ENCODE measurements at places on chromosomes 12 and 14.
A peak's percentile ranks its signal among the peaks of the same experiment; 100 is the strongest.

DNA sequence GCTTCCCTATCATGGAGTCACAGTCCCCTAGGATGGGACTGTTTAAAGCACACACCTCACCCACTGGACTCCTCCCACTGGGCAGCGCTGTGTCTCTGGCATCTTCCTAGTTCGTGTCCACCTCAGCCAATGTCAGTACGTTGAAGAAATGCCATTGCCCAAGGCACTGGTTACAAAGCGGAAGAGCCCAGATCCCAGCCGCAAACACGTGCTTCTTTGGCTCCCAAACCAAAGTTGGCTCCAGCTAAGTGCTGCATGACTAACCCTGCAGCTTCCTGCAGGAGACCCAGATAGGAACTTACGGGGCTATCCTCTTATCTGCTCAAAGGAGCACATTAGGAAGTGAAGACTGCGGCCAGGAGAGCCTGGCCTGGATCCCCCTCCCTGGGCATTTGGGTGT lies 9.3 kb downstream of the SYNE3 start:
- no peak for DNase-seq

- no peak for DNase-seq
Measured at GRCh38 chr14:102164965-102165364, 25.3 kb downstream of the WDR20 start.

DNA sequence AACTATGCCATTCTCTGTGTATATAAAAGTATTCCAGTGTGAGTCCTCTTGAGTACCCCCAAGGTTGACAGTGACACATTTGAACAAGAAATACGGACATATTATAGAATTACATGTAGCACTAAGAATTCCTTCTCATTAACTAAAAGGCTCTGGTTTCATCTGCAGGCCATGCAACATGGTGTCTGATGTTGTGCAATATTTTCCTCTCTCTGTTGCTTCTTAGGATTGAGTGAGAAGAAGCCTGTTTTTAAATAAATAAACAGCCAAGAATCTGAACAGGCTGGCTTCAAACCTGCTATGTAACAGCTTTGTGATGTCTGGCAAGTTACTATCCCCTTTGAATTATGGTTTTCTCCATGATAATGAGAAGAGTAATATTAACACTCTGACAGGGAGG lies 22.2 kb upstream of the CCER1 start:
- DNase-seq, result no peak

DNA sequence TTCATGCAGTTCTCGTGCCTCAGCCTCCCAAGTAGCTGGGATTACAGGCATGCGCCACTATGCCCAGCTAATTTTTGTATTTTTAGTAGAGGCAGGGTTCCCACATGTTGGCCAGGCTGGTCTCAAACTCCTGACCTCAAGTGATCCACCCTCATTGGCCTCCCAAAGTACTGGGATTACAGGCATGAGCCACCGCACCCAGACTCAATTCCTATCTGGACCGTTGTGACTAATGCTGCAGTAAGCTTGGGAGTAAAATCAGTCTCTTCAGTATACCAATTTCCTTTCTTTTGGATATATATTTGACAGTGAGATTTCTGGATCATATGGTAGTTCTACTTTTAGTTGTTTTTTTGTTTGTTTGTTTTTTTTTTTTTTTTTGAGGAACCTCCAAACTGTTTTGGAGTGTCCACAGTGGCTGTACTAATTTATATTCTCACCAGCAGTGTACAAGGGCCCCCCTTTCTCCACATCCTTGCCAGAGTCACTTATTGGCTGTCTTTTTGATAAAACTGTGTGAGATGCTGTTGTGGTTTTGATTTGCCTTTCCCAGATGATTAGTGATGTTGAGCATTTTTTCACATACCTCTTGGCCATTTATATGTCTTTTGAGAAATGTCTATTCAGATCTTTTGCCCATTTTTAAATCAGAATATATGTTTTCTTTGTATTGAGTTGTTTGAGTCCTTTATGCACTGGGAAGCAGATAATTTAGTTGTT lies 37.3 kb upstream of the EVL start:
- no peak for DNase-seq

- no peak for DNase-seq
Measured at GRCh38 chr14:52789118-52789517, 2.3 kb downstream of the GNPNAT1 start.

- DNase-seq, result no peak
Measured at GRCh38 chr14:81305065-81305464, 84.3 kb upstream of the GTF2A1 start.

- no peak for DNase-seq
Measured at GRCh38 chr12:91921555-91921954, 224.1 kb downstream of the BTG1 start.

DNA sequence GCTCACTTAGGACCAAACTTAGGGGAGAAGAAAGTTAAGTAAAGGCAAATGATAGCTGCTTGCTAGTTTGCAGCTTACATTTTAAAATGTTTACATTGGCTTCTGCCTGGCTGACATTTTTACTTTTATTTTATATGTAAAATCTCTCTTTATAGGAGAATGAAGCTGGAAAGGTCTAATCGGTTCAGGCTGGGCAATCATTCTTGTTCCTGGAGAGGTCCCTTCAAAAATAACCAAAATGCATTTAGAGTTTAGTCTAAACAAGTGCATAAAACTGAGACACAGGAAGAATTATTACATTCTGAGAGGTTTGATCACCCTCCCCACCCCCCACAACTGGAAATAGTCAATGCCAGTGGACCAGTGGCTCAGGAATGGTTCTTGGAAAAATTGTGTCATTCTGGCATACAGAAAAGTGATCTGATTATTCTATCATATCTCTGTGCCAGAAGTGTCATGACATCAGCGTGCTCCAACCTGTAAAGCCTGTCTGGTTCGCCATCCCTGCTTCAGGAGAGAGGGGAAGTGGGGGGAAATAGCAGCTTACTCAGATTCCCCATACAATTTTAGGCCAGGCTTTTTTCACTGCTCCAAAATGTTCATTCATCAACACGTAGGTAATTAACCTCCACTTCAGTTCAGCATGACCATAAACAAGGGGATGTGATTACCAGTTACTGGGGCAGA lies 4.2 kb downstream of the PRICKLE1 start:
- no peak for DNase-seq

DNA sequence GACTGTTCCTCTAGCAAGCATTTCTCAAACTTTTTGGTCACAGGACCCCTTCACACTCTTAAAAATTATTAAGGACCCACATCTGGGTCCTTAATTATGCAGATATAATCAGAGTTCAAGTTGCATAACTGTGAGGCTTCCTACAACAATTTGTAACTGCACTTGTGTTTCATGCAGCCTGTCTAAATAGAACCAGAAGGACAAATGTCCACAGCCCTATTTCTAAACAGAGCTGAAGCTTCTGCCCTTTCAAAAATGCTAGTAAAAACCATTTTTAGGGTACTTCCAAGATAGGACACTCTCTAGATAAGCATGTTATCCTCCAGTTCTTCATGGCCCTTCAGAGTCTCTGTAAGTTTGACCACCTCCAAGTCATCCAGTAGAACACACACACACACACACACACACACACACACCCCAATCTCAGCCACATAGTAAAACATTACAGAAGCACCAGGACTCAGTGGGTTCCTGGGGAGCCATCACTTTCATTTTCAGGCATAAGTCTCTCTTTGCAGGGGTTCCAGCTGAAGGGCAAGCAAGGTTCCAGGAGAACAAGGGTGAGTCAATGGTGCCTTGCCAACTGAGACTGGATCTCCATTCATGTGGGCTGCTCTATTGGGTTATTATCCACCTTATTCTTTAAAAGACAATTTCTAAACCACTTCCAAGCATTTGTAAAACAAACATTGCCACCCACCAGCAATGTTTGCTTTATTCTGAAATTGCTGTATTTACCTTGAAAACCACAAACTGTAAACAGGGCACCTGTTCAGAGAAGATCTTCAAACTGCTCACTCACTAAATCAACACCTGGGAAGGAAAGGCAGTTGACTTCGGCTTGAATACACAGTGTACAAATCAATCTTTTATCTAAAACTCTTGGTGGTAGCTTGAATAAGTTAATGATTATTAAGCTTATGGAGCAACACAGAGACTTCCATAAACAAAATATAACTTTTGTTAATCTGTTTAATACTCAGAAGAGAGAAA lies 64.1 kb downstream of the ITPR2 start:
- peak; percentile 38 for DNase-seq

DNA sequence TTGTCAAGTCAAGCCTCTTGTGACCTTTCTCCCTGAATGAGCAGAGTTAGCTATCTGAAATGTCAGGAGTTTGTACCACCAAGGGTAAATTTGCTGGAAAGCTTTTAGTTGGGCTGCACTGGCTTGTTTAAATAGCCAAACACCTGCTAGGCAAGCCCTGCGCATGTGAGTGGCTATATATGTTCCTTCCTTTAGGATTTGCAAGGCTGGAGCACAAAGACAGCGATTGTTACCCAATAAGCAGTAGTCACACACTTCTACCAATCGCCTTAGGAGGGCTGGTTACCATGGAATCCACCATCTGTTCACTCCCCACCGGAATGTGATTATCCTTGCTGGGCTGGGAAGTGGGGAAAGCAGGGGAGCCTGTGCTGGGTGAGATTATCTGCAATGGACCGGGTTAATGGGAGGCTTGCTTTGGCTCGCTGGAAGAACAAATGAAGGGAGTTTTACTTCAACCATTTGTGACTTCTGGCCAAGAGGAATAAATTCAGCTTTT lies 102.5 kb downstream of the FGD4 start:
- peak; percentile 73 for DNase-seq

DNA sequence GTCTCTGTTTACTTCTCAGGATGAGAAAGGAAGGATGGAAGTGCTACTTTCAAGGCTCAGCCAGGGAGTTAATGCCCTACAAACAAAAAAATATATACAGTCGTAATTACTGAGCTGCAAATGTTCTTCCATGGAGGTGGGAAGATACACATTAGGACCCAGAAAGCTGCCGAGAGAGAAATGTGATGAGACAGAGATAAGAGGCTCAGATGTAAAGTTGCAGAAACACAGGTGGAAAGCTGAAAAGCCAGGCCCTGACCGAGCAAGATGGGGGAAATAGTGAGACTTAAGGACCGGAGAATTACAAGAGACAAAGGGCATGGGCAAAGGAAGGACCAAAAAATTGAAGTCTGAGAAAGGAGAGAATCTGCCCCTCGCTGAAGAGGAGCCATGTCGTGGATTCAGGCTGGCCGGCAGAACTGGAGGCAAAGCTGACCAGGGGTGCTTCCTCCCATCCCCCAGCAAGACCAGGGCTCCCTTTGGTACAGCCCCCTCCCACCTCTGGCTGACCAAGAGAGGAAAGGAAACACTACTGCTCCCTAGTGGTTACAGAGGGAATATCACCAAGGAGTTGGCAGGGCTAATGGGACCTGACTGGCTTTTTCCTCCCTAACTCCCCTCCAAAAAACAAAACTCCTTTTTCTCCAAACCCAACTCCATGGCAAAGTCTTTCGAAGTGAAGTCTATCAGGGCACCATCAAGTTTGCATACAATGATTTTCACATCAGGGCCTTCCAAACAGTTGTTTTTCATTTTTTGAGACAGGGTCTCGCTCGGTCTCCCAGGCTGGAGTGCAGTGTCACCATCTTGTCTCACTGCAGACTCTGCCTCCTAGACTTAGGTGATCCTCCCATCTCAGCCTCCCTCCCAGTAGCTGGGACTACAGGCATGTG lies 12.1 kb downstream of the ZFHX2 start:
- peak; percentile 47 for DNase-seq

DNA sequence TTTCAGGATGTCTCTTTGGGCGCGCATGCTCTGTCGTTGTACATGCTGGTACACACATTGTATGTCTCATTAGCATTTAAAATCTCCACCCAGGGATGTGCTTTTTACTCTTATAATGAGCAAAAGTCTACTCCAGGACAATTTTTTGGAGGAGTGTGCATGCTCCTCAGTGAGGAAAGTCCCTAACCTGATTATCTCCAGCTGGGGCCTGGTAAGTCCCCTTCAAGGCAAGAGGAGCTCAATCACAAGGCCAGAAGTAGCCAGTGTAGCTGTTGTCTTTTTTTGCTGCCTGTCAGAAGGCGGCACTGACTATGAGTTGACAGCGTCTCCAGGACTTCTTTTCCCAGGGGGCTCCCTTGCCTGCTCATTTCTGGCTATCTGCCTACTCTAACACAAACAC lies 218.3 kb upstream of the CNTN1 start:
- no peak for DNase-seq

- DNase-seq, result no peak
Measured at GRCh38 chr14:73251516-73252215, 14.4 kb downstream of the PAPLN start.

DNA sequence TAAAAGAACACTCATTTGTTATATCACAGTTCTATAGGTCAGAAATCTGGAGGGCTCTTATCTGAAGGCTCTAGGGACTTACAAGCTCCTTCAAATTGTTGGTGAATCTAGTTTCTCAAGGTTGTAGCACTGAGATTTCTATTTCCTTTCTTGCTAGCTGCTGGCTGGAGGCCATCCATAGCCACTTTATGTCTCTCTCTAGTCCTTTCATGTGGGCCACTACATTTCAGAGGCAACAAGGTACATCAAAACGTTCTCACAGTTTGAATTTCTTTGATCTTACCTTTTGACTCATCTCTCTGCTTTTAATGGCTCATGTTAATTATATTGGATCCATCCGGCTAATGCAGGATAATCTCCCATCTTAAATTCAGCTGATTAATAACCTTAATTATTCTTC lies 286.8 kb downstream of the DIO2 start:
- DNase-seq, result no peak

GRCh38 chr12:53564278-53564677 lies 57.0 kb upstream of the NPFF start:
- no peak for DNase-seq

DNA sequence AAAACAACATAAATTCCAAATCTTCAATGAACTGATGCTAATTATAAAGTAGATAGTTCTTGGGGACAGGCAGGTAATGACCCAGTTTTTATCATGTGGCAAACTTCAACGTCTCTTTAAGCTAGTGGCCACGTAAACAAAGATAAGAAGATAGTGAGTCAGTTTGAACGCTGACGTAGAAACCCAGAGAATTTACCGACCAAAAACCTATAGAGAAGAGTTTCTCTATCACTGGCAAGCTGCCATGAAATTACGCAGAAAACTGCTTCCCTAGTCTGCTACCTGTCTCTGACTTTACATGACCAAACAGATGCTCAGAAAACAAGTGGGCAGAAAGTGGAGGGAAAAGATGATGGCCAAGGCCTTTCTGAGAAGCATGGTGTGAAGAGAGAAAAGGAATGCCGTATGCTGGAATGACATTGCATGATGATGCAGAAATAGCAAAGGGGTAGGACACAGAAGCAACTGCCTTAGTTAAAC lies 136.3 kb downstream of the ITPR2 start:
- no peak for DNase-seq

- no peak for DNase-seq
Measured at GRCh38 chr14:48546996-48547395, 871.6 kb upstream of the MDGA2 start.

- DNase-seq, result no peak
Measured at GRCh38 chr12:20366776-20367409, 1.4 kb upstream of the PDE3A start.

- DNase-seq, result no peak
Measured at GRCh38 chr12:103823871-103824270, 17.2 kb downstream of the NT5DC3 start.
